RKO (cell line): ENCODE measurements at places on chromosomes 7 and 10.

DNA sequence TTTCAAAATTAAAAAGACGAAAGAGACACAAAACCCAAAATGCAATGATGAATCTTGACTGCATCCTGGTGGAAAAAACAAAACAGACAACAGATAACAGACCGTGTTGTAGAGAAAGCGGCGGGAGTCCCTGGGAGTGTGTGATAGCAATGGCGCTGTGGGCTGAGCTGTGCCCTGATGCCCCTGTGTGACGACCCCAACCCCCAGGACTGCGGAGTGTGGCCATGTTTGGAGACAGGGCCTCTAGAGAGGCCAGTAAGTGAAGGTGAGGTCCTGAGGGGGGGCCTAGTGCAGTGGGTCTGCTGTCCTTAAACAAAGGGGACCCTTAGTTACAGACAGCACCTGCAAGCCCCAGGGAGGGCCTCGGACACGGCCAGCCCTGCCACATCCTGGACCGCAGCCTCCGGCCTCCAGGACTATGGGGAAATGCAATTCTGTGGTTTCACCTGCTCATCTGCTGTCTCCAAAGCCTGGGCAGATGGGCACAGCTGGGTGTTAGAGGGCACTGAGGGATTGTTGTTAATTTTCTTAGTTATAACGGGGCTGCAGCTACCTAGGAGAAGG lies 277.7 kb downstream of the DNAJB6 start:
- no peak for DNase-seq

DNA sequence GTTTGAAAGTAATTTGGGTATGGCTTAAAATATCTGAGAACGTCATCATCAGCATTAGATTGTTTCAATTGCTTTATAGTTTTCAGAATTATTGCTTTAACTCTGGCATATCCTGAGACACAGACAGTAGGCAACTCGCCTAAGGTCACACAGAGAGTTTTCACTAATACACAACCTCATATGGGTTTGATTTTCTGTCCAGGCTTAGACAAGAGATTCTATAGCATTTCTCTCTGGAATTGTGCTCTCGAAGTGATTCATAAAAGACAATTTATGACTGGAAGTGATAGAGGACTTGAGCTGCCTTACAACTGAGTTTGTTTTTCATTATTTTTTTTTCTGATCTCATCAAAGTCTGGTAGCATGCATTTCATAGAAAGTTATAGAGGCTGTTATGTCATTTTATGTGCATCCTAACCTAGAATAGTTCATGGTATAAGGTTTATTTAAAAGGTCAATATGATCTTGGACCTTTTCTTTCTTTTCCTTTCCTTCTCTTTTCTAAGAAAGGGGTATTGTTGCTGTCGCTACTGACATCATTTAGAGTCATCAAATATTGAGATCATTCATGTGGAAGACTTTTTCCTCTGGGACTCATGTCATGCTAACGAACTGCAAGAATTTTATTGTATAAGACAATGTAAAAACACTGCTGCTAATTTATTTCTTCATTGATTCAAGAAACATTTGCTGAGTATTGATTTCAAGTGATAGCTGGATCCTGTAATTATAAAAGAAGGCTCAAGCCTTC lies 278.2 kb downstream of the PLXDC2 start:
- DNase-seq: no peak

DNA sequence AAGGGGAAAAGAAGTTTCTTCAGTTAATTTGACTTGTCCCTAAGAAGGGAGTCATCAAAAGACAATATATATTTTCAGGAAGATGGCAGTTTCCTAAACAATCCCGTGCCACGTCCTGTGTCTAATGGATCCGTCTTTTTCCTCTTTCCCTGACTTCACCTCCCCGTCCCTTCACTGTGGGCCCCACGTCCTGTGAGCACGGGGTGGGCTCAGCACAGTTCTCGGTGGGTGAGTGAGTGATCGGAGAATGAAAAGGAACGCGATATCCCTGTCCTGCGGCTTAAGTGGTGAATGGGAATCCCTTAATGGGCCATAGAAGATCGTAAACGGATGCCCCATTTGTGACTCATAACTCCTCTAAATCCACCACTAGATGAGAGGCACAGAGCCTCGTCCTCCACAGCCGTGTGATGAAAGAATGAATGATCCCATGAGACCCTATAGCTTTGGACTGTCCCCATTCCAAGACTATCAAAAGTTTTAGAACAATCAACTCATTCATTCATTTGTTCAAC lies 63.5 kb upstream of the PITRM1 start:
- DNase-seq: no peak

DNA sequence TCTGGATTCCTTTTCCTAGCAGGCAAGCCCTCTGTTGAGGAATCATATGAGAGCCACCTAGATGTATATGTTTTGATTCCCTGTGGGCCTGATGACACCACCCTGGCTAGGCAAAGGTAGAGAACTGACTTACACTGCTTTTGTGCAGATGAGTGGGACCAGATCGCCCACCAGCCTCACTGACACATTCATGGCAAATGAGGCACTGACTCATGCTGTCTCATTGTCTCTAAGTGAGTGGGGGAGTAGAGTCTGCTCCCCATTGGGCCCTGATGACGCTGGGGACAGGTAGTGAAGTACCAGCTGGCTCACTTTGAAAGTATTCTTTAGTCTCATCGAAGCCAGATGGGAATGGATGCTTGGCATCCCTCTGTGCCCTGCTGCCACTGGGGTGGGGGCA lies 326.3 kb downstream of the ABCA13 start:
- peak; percentile 9 for DNase-seq

- no peak for DNase-seq
These were observed 58.6 kb downstream of the PLXDC2 start for GRCh38 chr10:19874791-19875190.

DNA sequence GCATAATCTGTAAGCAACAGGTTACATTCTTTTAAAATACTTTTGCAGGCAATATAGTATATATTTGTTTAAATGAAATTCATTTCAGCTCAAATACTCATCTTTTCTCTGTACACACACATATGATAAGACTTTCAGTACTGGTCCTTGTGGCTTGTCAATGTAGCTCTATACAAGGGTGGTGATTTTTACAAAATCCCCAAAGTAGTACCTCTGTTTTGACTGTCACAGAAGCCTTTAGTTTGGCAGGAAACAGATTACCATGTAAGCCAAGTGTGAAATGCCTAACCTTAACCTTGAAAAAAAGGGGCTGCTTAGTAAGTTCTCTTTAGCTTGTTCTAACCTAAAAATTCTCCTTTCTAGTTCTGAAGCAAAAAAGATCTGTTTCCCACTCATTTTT lies 87.9 kb downstream of the KCND2 start:
- DNase-seq: no peak

GRCh38 chr7:134420424-134421125 lies 38.3 kb downstream of the AKR1B1 start:
- peak; percentile 32 for DNase-seq

DNA sequence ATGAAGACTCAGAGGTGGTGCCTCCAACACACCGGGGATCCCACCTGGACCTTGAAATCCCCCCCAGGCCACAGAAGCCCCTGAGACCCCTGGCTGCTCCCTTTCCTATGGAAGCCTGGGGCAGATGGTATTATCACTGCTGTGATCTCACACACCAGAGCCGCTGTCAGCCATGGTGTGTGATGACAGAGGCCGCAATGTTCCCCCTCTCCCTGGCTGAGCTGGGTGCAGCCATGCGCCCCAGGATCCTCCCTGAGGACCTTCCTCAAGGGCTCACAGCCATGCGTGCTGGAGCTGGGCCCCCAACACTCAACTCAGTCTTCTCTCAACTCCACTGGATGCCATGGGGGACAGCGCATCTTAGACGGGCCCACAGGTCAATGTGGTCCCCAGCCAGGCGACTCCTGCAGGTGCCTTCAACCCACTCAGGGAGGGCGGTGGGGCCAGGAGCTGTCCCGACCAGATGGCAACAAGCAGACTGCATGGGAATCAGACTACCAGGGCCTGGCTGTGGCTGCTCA lies 44.9 kb downstream of the VIPR2 start:
- DNase-seq: no peak

- no peak for DNase-seq
These were observed 20.4 kb upstream of the FAM20C start for GRCh38 chr7:171912-172515.

GRCh38 chr7:143983960-143984359 lies 16.2 kb upstream of the OR6B1 start:
- no peak for DNase-seq

GRCh38 chr7:22864855-22865601 lies 42.4 kb upstream of the TOMM7 start:
- no peak for DNase-seq

DNA sequence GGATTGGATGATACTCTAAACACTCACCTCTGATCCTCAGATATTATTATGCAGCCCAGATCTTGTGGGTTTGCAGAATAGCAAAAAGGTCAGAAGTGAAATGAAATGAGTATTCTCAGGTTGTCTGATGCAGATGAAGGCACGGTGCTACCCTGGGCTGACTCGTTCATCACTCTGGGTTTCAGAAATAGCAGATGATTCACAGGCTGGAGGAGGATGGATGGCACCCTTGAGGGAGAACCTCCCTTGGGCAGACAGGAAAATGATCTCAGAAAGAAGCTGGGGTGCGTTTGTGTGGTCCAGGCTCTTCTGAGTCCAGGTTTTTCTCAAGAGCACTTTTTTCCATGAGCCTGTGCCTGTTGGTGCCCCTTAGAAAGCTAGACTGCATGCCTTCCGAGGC lies 515.8 kb upstream of the MKI67 start:
- DNase-seq: no peak

DNA sequence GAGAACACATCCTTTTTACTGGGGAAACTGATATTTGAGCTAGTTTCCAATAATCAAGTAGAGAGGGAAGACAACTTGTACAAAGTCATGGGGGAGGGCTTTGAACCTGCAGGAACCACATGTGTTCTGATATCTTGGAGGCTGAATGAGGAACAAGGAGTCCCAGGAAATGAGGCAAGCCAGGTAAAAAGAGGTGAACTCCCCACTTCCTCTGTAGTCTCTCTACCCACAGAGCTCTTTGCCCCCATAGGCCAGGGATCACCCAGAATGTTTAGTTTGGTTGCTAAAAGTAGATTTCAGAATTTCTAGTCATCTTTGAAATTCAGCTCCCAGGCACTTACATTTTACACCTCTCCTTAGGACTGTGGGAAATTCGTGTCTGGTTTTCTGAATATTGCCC lies 276.4 kb downstream of the SFMBT2 start:
- no peak for DNase-seq

- DNase-seq: no peak
These were observed 86.3 kb upstream of the NFE2L3 start for GRCh38 chr7:26065652-26066051.

GRCh38 chr7:66886152-66886551 lies 34.9 kb upstream of the TMEM248 start:
- DNase-seq: no peak

GRCh38 chr10:51001587-51001986 lies 72.7 kb upstream of the PRKG1 start:
- peak; percentile 42 for DNase-seq

DNA sequence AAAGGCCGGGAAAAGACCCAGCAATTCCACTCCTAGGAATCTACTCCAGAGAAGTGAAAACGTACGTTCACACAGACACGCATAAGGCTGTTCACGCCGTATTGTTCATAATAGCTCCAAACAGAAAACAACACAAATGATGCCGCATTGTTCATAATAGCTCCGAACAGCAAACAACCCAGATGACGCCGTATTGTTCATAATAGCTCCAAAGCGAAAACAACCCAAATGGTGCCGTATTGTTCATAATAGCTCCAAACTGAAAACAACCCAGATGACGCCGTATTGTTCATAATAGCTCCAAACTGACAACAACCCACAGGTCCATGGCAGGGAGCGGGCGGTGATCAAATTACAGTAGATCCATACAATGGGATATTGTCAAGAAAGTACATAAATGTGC lies 85.2 kb upstream of the DNAAF5 start:
- DNase-seq: peak; percentile 88

GRCh38 chr7:149199234-149199995 lies 4.1 kb downstream of the ZNF282 start:
- DNase-seq: no peak

DNA sequence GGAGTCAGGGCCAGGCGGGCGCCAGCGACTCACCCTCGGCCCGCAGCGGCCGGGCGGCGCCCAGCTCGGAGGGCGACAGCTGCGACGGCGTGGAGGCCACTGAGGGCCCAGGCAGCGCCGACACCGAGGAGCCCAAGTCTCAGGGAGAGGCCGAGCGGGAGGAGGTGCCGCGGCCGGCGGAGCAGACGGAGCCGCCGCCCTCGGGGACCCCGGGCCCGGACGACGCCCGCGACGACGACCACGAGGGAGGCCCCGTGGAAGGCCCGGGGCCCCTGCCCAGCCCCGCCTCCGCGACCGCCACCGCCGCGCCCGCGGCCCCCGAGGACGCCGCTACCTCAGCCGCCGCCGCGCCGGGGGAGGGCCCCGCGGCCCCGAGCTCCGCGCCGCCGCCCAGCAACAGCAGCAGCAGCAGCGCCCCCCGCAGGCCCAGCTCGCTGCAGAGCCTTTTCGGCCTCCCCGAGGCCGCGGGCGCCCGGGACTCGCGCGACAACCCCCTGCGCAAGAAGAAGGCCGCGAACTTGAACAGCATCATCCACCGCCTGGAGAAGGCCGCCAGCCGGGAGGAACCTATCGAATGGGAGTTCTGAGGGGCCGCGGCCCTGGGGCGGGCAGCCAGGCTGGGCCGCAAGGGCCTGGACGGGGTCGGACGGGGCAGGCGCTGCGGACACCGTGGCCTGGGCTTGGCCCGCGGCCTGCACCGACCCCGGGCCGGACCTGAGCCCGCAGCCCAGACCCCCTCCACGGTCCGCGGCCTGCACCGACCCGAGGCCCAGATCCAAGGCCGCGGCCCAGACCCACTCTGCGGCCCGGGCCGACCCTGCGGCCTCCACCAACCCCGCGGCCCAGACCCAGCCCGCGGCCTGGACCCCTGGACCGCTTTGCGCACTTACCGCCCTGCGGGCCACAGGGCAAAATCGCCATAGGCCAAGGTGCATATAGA lies 37.9 kb upstream of the SH2B2 start:
- no peak for DNase-seq

- no peak for DNase-seq
These were observed 82.5 kb downstream of the TMEM168 start for GRCh38 chr7:112707655-112708054.

GRCh38 chr10:70558871-70559810 lies 43.4 kb downstream of the PRF1 start:
- no peak for DNase-seq

DNA sequence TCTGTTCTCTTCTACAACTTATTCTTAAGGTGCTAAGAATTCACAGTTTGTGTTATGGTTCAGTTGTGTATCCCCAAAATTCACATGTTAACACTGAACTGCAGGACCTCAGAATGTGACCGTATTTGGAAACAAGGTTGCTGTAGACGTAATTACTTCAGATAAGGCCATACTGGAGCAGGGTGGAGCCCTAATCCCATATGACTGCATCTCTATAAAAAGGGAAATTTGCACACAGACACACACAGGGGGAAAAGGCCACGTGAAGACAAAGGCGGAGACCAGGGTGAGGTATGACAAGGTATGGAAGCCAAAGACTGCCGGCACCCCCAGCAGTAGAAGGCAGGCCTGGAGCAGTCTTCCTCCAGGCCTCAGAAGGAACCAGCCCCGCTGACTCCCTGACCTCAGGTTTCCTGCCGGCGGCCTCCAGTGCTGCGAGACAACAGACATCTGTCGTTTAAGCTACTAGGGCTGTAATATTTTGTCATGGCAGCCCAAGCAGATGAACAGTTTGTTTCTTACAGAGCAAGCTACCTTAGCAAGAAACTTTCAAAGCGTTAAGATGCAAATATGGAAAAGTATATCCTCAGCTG lies 98.7 kb downstream of the PROSER2 start:
- DNase-seq: no peak
